ENCODE measurements at places on chromosomes 5 and 9. TPM values are rescaled to one million over a fixed set of nuclear protein-coding genes. Genes with fewer than 3 reads are reported as not detected.
A peak's percentile ranks its signal among the peaks of the same experiment; 100 is the strongest.

FOXD4L3 gene
- total RNA-seq = not detected

GPR150 gene
- total RNA-seq = 0.34 TPM

DNA sequence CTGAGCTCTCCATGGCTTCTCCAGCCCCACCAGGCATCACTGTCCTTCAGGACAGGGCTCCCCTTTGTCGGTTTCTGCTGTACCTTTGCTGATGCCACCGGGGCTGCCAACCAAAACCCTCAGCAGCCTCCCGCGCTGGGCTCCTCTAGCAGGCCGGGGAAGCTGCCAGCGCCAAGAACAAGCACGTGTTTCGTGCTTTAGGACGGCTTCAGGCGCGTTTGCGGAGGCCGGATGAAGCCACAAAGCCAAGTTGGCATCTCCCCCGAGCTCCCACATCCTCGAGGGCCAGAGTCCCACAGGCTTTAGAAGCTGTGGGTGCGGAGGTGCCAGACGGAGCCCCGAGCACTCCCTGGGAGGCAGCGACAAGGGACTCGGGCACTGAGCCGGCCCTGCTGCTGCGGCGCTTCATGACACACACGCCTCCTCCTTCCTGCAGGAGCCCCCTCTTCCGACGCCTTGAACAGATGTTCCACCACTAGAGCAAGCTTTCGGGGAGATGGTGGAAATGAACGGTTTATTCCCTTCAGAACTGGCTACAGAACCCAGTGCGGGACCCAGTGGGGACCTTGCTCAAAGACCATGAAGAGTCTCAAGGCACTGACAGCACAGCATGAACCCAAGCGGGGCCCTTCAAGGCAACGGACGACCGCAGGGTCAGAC, 36.7 kb downstream of the SARDH start:
- DNase-seq = no peak

DNA sequence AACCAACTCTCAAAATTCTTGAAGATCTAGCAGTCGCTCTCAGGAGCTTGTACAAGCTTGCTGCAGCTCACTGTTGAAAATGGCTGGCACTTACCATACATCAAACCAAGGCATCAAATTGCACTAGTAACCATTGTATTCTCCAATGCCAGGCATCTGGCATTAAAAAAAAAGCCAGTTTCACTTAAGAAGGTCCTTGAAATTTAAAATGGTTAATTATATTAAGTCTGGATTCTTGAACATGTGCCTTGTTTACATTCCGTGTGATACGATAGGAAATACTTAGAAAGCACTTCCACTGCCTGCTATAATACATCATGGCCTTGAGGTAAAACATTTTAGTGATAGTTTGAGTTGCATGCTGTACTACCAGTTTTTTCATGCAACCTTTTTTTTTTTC, 300.7 kb downstream of the KDM4C start:
- peak; percentile 3 for DNase-seq

- no peak for DNase-seq
Measured at GRCh38 chr5:75279321-75279720, 42.6 kb upstream of the ANKRD31 start.

DNA sequence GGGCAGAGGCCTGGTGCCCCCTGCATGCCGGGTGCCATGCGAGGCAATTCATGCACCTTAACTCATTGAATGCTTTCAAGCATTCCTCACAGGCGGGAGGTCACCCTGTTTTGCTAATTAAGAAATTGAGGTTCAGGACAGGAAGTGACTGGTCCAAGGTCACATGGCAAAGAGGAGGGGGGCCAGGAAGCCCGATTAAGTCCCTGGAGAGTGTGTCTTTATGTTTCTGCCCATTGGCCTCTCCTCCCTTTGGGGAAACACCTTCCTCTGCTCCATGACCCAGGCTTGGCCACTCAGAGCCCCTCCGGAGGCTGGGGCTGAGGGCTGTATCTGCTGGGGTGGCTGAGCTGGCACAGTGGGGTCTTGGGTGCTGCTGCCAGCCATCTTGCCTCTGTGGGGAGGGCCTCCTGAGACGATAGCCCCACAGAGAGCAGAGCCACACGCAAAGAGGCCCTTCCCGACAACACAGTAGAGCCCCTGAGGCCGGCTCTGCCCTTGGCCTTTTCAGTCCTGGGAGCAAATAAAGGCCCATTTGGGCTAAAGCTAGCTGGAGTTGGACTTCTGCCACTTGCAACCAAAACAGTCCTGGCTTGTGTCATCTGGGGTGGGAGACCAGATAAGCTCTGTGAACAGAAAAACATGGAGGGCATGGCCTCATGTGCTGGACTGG, 90.8 kb upstream of the NEURL1B start:
- no peak for DNase-seq

- DNase-seq = peak; percentile 59
Measured at GRCh38 chr5:154196955-154197652, 6.6 kb downstream of the GALNT10 start.

- DNase-seq = no peak
Measured at GRCh38 chr5:161342886-161343285, 203.6 kb downstream of the GABRB2 start.

GRCh38 chr9:117936185-117937130, 232.3 kb downstream of the TLR4 start:
- DNase-seq = no peak
